CD4-positive, alpha-beta T cell treated with Interleukin-4 for 4 hours (primary cell): ENCODE measurements at places on chromosomes 2 and 18.

DNA sequence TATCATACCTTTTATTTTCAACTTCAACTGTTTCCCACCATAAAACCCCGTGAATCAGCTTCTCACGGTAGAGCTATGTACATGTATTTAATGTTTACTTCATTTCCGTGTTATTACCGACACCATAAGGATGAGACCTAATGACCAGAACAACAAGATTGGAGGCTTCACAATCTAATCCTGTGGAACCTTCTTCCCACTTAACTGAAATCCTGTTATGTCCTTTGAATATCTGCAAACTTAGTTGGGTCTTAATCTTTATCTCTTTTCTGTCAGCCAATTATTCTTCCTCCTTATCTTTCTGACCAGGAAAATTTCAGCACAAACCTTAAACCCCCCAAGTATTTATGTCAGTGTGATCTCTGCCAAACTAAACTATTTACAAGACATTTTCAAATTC lies 214.4 kb downstream of the TMX3 start:
- DNase-seq, result no peak

DNA sequence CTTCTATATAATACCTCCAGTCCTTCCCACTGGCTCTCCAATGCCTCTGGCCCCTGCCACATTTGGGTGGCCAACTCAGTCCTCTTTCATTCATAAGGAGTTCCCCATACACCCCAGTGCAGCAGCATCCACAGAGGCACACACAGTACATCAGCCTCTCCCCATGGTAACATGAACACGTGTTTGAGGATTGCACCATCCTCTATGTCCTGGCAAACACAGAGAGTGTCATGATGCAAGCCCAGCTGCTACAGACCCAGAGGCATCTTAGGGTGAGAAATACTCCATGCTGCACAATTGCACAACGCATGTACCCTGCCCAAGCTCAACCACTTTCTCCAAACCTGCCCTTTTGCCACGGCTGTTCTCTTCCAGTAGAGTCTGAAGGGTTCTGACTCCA lies 11.5 kb downstream of the IGFBP5 start:
- no peak for DNase-seq

GRCh38 chr2:161122772-161123530 lies 37.3 kb upstream of the TANK start:
- DNase-seq, result peak; percentile 48

- DNase-seq, result no peak
Observed at GRCh38 chr2:241379481-241380480, 23.7 kb downstream of the FARP2 start.

- DNase-seq, result no peak
Observed at GRCh38 chr2:236321415-236321814, 57.2 kb upstream of the ASB18 start.

DNA sequence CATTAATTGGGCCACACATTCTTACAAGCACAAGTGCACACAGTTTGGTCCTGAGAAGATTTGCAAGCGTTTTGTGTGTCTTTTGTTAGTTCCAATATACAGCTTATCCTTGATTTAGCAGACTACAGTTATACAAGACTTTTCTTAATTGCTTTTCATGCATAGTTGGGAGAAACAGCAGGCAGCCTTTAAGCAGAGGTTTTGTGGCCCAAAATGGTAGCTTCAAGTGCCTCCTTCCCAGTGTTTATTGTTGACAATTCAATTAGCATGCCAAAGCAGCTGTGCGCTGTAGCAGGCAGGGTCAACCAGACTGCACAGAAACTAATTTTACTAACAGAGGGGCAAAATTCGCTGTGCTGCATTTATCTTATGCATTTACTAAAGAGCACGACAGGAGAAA lies 47.5 kb downstream of the FRZB start:
- no peak for DNase-seq

DNA sequence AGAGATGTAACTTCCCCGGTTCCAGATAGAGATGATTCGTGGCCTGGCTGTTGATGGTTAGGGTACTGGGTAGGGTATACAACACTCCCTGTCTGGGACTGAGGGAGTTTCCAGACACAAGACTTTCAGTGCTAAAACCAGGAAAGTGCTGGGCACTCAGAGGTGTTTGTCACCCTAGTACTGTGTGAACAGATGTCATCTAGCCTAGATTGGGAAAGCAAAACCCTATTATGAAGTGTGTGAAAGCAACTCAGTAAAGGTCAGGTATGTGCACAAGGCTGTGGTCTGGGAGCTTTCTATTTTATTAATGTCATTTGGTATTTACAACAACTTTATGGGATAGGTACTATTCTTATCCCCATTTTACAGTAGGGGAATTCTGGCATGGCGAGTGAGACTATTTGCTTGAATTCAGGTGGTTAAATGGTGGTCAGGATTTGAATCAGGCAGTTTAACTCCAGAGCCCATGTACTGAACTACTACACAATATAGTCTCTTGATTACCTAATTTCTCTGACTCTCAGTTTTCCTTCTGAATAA lies 2.6 kb downstream of the BZW1 start:
- peak; percentile 21 for DNase-seq

DNA sequence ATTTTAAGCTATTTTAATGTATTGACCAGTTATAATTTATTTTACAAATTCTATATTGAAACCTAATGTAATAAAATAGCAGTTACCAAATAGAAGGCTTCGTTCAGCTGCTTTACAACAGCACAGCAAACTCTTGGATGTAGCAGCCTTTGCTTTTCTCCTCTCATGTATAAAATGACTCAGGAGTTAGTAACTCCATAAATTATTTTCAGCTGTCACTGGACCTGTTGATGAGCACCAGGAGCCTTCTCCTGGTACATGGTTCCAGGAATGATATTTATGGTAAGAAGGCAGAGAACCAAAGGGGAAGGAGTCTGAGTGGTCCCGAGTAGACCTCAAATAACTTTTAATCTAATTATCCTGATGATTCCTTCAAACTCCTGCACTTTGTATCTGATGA lies 256.4 kb upstream of the NETO1 start:
- DNase-seq, result no peak

DNA sequence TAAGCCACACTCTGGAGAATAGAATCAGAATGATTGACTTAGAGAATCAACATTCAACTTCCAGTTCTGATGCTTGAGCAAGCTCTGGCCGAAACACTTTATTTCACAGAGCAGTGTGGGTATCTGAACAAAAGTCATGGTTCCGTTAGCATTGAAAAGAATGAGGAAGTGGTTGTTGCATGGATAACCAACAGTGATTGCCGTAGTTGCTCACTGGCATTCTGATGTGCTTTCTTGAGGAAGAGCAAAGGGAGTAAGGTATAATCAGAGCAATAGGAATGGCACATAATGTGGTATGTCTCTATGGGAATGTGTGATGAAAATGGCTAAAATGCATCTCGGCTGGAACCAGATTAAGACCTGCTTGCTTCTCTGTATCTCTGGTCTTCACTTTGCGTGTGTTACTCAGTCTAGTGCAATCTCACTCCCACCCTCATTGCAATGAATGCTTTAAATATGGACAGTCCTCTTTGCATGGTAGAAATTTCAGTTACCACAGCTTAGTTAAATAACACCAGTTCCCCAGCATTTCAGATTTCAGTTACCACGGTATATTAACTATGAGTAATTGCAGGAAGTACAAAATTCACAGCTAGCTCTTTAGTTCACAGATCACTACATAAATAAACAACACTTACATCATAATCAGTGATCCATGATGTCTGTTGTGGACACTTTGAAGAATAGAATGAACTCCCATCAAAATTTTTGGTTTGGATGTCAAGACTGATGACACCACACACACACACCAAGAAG lies 7.8 kb upstream of the RAB12 start:
- no peak for DNase-seq

GRCh38 chr2:150812664-150813367 lies 325.3 kb upstream of the RND3 start:
- no peak for DNase-seq

- no peak for DNase-seq
Observed at GRCh38 chr18:6327895-6328620, 86.7 kb downstream of the L3MBTL4 start.

GRCh38 chr2:79370976-79371538 lies 141.8 kb upstream of the CTNNA2 start:
- no peak for DNase-seq

DNA sequence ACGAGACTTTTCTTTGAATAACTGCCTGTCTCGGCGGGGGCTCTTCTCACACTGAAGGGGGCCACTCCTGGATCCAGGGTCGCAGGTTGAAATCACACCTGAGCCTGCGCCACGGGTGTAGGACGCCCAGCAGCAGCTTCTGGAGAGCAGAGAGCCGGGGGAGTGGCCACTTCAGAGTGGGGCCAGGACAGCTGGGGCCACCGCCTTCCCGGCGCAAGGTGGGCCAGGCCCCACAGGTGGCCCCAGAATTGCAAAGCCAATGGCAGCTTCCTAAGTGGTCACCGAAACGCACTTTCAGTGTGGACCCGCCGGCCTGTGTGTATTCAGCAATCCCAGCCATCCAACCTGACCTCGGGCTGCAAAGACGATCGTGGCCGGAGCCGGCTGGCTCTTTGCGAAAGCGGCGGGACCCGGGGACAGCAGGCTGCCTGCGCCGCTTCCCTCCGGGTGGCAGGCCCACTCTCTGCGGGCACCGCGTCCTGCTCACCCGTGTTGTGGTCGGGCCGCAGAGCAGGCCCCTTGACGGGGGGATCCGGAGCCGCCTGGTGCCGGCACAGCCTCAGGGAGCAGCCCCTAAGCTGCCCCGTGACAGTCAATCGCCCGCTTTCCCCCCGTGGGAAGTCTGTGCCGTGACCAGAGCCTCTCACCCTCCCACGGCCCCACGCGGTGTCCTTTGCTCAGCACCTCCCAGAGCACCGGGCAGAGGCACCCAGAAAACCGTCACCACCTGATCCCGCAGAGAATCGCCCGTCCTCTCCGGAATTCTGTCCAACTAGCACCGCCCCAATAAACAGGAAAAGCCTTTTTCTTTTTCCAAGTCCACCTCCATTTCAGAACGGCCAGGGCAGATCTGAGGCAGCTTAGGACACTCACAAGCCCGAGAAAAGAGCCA lies 144.7 kb downstream of the ZNF516 start:
- DNase-seq, result no peak

DNA sequence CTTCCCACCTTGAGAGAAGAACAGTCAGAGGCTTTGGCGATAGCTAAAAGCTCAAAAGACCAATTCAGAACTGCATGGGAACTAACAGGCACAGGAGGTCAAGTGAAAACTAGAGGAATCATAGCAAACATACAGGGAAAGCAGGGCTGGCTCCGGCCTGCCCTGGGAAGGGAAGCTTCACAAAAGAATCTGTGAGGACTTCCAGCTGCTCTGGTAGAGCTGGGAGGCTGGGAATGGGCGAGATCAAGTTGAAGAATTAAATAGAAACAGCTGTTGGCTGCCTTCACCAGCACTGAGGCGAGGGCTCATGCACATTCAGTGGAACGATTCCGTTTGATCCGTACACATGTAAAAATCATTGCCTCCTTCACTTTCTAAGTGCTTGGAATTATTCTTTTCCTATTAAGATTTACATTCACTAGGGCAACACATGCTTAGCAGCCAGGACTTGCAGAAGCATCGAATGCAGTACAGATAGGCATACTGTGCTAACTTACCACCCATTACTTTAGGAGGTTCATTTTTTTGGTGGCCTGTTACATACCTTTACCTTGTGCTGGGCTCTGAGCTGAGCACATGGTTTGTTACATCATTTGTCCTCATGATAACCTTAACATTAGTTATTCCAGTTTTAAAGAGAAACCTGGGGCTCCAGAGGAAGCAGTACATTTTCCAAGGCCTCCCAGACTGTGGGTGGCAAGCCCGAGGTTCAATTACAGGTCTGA lies 125.4 kb upstream of the RNF152 start:
- no peak for DNase-seq

GRCh38 chr2:157107877-157108276 lies 149.6 kb upstream of the GALNT5 start:
- no peak for DNase-seq

- DNase-seq, result no peak
Observed at GRCh38 chr2:190455358-190456095, 47.4 kb downstream of the MFSD6 start.

DNA sequence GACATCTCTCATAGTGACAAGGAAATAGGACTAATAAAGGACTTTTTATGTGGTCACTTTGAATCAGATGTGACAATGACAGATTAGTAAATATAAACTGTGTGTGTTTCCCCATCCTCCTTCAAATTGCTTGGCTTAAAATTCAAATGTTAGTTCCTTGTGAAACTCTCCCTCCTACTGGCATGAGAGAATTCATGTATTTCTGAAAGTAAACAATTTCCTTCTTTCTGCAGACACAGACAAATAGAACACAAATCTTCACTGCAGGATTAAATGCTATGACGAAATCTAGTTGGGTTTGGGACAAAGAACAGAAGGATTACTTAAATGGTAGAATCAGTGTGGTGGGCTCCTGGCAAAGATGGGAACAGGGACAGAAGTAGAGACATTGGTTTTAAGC lies 328.7 kb upstream of the FAM98A start:
- DNase-seq, result no peak

DNA sequence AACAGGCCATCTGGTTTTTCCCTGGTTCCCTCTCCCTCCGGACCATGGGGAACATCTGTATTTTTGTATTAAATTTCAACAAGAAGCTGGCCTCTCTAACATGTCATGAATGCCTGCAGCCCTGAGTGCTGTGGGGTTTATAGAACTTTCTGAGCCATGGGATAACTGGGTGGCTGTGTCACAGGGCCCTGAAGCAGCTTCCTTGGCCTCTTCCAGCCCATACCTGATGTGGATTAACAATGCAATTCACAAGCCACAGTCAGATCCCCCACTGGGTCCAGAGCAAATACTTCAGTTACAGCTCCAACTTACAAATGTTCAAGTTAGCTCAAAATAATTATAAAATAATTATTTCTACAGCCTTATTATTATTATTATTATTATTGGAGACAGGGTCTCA lies 307.8 kb upstream of the CELF4 start:
- DNase-seq, result no peak

DNA sequence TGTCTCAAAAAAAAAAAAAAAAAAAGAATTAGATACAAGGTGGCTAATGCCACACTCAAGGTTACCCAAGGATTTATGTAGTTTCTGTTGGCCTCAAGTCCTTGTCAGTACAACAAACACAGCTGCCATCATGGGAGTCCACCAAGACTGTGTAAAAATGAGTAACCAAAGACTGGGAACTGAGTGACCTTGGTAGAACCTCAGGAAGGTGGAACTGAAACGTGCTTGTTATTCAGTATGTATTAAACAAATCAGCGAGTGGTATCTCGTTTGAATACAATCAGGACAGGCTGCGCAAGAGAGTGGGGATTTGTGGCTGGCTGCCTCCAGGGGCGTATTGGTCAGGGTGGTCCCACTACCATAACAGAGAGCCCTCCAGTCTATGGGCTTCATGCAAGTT lies 1.6 kb upstream of the SFTPB start:
- no peak for DNase-seq

GRCh38 chr2:168948621-168949212 lies 47.6 kb downstream of the G6PC2 start:
- DNase-seq, result peak; percentile 39

DNA sequence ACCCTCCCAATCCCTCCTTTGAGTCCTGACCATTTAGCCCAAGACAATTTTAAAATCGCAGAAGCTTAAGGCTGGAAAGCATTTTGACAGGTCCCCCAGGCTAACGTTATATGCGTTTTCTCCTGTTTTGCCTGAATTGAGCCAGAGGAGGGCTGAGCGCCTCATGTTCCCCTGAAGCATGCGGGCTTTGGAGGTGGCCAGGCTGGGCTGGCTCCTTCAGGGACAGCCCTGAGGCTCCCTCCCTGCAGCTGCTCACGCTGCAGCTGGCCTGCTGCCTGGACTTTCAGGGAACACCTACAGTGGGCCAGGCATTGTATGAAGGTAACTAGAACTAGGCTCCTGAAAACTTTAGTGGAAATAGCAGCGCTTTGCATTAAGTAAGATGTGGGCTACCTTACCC lies 179.2 kb downstream of the ACKR3 start:
- DNase-seq, result no peak

- DNase-seq, result no peak
Observed at GRCh38 chr2:152565884-152566727, 151.2 kb downstream of the PRPF40A start.

- DNase-seq, result no peak
Observed at GRCh38 chr18:43130716-43131260, 15.3 kb upstream of the RIT2 start.
